ENCODE measurements at places on chromosomes 6 and 20. TPM values are rescaled to one million over a fixed set of nuclear protein-coding genes. Genes with fewer than 3 reads are reported as not detected.

DNA sequence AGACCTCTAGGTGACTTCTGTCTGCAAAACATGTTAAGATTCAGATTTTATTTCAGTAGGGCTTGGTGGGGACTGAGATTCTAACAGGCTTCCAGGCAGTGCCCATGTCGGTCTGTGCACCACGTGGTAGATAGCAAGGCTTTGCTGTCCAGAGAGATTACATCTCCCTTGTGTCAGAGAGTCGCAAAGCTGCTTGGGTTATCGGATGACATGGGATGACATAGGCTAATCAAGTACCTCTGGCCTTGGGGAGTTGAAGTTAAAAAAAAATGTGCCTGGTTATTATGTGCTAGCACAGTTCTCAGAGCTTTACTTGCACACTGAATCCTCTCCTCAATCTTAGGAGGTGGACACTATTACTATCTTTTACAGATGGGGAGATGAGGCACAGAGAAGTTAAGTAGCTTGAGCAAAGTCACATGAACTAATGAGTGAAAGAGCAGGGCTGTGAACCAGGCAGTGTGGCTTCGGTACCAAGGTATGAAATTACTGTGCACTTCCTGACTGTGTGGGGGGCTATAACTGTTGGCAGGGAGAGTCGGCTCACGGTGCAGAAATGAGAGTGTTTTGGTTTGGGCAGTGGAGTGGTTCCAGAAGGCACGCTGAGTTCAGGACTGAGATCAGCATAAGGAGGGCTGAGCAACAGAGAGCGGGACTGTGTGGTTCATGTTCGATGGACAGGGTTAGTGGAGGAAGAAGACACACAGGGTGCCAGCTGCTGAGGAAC is 41.1 kb downstream of the FARS2 start:
- no peaks in the 10 kb centered on the region for H3K27me3 ChIP-seq
- no peak for DNase-seq
- no peak overlapping the region for H3K27ac ChIP-seq
- no peaks in the 10 kb centered on the region for H3K4me1 ChIP-seq

GRCh38 chr6:67265996-67266921 is 1368.8 kb upstream of the ADGRB3 start:
- no peaks in the 10 kb centered on the region for H3K36me3 ChIP-seq
- no peaks in the 10 kb centered on the region for H3K4me1 ChIP-seq
- H3K27ac ChIP-seq, result no peak overlapping the region

GRCh38 chr6:50864601-50865000 is 45.9 kb downstream of the TFAP2B start:
- H3K27me3 ChIP-seq, result no peaks in the 10 kb centered on the region
- no peaks in the 10 kb centered on the region for H3K36me3 ChIP-seq
- no peak overlapping the region for H3K4me3 ChIP-seq
- no peak overlapping the region for H3K27ac ChIP-seq
- no peaks in the 10 kb centered on the region for H3K4me1 ChIP-seq
- no peak for DNase-seq

Gene NOL7
- 52.0 TPM for total RNA-seq

GRCh38 chr6:45021676-45022075 is 306.5 kb upstream of the RUNX2 start:
- H3K4me3 ChIP-seq, result no peak overlapping the region
- H3K27me3 ChIP-seq, result no peaks in the 10 kb centered on the region
- no peak for DNase-seq
- H3K27ac ChIP-seq, result no peak overlapping the region
- H3K36me3 ChIP-seq, result no peaks in the 10 kb centered on the region

Gene HLA-G
- 1.6 TPM for total RNA-seq

Gene MACROD2
- 78.2 TPM for total RNA-seq

- no peaks in the 10 kb centered on the region for H3K36me3 ChIP-seq
- DNase-seq, result no peak
- H3K4me1 ChIP-seq, result no peaks in the 10 kb centered on the region
- no peak overlapping the region for H3K27ac ChIP-seq
Observed at GRCh38 chr20:8568075-8568474, 436.0 kb downstream of the PLCB1 start.

GRCh38 chr6:39312912-39313525 is 1.2 kb downstream of the KCNK17 start:
- peaks cover 12% of the 10 kb centered on the region for H3K4me1 ChIP-seq
- H3K36me3 ChIP-seq, result no peaks in the 10 kb centered on the region
- no peak overlapping the region for H3K27ac ChIP-seq
- peak overlapping the region; percentile 41 for H3K4me3 ChIP-seq

DNA sequence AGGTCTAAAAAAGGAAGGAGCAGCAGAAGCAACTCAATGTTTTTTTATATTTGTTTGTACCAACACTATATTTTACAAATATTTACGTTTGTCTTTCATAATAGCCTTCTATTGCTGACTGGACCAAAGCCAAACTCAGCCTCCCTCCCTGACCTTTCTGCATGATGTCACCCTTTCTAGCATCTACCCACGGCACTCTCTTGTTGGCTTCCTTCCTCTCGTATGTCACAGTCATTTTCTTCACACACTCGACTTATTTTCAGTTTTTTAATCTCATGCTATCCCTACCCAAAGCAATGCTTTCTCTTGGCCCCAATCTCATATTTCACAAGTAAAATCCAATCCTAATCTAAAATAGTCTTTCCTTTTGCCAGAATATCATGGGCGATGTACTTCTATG is 16.3 kb upstream of the FAM8A1 start:
- no peak overlapping the region for H3K4me3 ChIP-seq
- H3K27ac ChIP-seq, result peak overlapping the region; percentile 70
- H3K36me3 ChIP-seq, result no peaks in the 10 kb centered on the region
- peaks cover 7% of the 10 kb centered on the region for H3K4me1 ChIP-seq
- H3K27me3 ChIP-seq, result no peaks in the 10 kb centered on the region
- no peak for DNase-seq

Gene TSHZ2
- total RNA-seq, result 5.2 TPM

Gene GRM1
- 0.09 TPM for total RNA-seq

- no peak overlapping the region for H3K27ac ChIP-seq
- H3K4me1 ChIP-seq, result peaks cover 17% of the 10 kb centered on the region
- no peak for DNase-seq
- H3K36me3 ChIP-seq, result no peaks in the 10 kb centered on the region
- H3K27me3 ChIP-seq, result no peaks in the 10 kb centered on the region
Observed at GRCh38 chr6:156949376-156949775, 172.2 kb downstream of the ARID1B start.

Gene NNAT
- 0.43 TPM for total RNA-seq

DNA sequence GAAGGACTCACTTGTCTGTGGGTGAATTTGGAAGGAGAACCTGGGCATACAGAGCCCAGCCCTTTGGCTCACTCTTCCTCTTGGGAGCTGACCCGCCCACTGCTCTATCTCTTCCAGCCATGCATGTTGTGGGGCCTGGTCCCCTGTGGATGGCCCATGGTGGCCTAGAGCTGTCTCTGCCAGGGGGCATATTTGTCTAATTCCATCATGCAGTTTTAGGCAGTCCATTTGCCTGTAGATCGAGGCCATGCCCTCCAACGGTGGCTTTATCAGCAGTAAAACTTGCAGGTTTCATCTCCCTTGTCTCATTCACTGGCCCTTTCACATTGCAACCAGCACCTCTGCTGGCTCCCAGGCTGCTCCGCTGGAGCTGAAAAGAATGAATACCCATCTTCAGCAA is 12.9 kb upstream of the EZR start:
- H3K4me3 ChIP-seq, result no peak overlapping the region
- H3K27ac ChIP-seq, result no peak overlapping the region
- peaks cover 5% of the 10 kb centered on the region for H3K4me1 ChIP-seq
- no peaks in the 10 kb centered on the region for H3K27me3 ChIP-seq

DNA sequence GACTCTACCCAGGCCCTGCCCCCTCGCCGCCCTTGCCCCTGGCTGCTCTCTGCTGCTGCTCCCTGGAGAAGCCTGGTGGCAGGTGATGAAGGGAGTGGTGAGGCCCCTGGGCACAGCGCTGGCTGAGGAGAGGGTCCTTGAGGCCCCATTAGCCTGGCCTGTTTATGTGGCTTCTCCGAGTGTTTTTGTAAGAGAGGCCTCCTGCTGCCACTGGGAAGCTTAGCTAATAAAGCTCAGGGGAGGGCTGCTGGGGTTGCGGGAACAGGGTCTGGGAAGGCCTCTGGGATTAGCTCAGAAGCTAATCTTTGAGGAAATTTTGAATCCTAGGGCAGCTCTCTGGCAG is 15.5 kb downstream of the EBF4 start:
- H3K4me1 ChIP-seq, result no peaks in the 10 kb centered on the region
- no peaks in the 10 kb centered on the region for H3K27me3 ChIP-seq

DNA sequence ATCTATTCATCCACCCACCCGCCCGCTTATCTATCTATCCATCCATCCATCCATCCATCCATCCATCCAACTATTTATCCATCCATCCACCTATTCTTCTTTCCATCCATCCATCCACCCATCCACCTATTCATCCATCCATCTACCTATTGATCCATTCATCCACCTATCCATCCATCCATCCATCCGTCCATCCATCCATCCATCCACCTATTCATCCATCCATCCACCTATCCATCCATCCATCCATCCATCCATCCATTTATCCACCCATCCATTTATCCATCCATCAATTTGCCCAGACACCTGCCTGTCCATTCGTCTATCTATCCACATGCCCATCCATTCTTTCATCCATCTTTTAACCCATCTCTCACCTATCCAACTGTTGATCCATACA is 71.1 kb upstream of the PMEPA1 start:
- no peaks in the 10 kb centered on the region for H3K36me3 ChIP-seq
- DNase-seq, result no peak
- H3K4me3 ChIP-seq, result no peak overlapping the region

Gene COL9A1
- total RNA-seq, result not detected

DNA sequence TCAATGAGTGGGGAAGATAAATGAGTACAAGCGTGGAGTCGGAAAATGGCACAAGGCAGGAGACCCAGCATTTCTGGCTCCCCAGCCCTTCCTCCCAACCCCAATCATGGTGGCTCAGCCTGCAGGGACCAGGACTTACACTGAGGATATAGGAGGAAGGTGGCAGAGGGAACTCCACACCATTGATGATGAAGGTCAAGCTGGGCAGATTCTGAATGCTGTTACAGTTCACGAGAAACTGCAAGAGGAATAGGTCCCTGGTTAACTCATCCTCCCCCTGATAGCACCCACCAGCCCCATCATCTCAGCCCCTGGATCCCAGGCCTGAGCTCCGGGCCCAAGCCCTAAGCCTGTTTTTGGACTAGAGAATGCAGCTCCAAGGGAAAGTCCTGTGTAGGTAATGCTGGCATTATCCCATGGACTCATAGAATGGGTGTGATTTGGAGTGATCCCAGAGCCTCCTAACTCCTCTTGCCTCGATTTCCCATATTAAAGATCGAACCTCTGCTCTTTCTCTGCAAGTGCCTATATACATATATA is 2.3 kb upstream of the TFEB start:
- no peaks in the 10 kb centered on the region for H3K27me3 ChIP-seq
- no peaks in the 10 kb centered on the region for H3K36me3 ChIP-seq
- peaks cover 11% of the 10 kb centered on the region for H3K4me1 ChIP-seq
- no peak overlapping the region for H3K27ac ChIP-seq
- no peak for DNase-seq

Gene RIPOR3
- 6.8 TPM for total RNA-seq

DNA sequence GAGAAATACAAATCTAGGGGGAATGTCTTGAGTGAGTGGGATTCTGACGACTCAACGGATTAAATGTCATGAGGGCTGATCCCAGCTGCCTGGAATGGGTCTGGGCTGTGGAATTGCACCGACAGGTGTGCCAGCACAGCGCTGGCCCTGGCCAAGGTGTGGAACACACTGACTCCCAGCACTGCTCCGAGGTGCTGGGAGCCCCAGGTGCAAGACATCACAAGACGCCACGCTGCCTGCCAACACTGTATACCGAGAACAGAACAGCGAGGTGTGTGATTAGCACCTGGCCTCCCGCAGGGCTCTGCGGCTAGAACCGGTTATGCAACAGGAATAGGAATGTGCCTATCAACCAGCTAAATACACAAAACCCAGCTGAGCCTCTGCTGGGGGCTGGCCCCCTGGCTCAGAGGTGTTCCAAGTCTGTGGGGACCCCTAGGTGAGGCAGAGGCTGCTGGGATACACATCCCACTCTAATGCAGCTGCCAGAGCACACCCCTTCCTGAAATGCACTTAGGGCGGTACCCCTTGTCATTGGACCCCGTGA is 24.8 kb upstream of the APMAP start:
- no peak overlapping the region for H3K4me3 ChIP-seq
- peak overlapping the region; percentile 33 for H3K27ac ChIP-seq
- H3K36me3 ChIP-seq, result peaks cover 59% of the 10 kb centered on the region
- peaks cover 11% of the 10 kb centered on the region for H3K4me1 ChIP-seq
- peak; percentile 91 for DNase-seq

- H3K4me3 ChIP-seq, result no peak overlapping the region
- H3K4me1 ChIP-seq, result no peaks in the 10 kb centered on the region
- H3K36me3 ChIP-seq, result no peaks in the 10 kb centered on the region
- no peak overlapping the region for H3K27ac ChIP-seq
- DNase-seq, result no peak
Observed at GRCh38 chr6:55981660-55982059, 106.3 kb upstream of the BMP5 start.

DNA sequence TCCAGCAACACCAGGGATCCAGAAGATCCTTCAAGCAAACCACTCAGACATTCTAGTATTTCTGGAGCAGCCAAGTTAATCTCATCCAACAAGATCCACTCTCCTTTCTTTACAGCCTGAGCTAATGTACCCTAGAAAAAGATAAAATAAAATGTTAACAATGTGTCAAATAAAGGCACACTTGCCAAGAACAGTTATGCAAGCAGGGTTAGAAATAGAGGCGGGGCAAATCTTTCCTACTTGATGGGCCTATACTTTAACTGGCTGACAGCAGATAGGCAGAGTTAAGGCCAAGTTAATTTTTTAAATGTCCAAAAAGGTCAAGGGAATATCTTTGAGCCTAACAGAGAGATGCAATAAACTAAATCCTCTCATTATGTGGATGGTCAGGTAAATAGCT is 60.8 kb downstream of the MDN1 start:
- no peak for DNase-seq
- H3K4me3 ChIP-seq, result no peak overlapping the region
- no peaks in the 10 kb centered on the region for H3K4me1 ChIP-seq
- H3K36me3 ChIP-seq, result peaks cover 76% of the 10 kb centered on the region
- H3K27me3 ChIP-seq, result no peaks in the 10 kb centered on the region

DNA sequence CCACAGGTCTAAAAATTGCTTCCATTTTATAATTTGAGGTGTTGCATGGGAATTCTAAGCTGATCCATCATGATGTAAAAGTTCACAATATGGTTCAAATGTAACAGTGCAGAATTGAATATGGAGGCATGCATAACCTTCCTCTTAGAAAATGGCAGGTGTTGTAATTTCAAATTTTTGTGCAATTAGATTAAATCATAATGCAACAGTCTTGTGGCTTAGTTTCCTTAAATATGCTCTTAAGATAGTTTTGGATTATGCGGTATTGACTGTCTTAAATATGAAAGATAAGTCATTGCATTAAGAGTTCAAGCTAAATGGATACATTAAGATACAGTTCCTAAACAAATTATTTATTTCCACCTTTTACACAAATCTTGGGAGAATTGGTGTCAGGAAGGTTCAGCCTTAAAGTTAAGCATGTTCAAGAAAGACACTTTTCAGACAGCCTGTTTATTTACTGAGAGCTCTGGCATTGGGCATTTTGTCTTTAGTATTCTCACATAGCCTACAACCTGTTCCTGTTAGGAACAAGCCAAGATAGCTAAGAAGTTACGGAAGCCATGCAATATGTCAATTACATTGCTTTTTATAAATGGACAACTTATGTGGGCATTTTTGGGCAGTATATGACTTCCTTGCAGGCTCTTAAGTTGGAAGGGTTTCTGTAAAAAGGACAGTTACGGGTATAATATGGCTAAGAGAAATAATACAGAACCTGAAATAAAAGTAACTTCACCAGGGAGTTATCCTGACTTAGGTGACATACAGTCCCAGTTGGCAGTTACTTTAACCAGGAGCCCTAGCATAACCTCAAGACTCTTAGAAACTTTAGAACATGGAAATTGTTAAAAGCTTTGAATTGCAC is 9.3 kb downstream of the SRSF3 start:
- H3K27ac ChIP-seq, result no peak overlapping the region
- DNase-seq, result no peak
- peaks cover 100% of the 10 kb centered on the region for H3K36me3 ChIP-seq

Data from upper lobe of right lung (tissue), 1 donor.